IPS-NIHi11 (cell line): ENCODE measurements at places on chromosomes 7 and 10.

DNA sequence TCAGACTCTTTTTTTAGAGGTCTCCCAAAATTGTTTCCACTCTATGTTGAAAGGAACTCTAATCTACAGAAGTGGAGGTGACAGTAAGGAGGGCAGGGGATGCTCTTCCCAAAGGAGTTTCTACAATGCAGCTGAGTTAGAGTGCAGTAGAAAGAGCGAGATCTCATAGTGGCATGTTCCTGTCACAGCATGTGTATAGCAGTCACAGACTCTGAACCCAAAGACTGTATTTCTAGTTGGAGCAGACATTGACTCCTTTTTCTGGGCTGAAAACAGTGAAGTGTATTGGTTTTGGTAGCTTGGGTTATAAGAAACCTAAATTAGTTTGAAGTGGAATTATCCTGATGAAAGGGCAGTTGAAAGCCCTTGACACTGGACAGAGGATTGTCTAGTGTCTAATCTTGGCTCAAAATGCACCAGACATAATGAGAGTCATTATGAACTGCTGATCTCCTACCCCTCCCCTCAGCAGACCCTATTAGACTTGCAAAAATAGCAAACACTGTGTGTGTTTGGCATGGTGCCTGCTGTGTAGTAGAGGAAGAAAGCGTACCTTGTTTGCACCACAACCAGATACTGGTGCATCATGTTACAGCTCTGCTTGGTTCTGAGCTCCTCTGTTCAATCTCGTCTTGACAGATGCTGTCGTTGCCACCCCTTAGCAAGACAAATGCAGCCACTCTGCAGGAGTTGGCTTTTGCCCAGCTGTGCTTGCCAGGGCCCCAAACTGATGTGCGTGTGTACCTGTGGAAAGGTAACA lies 336.0 kb downstream of the AUTS2 start:
- DNase-seq: no peak

DNA sequence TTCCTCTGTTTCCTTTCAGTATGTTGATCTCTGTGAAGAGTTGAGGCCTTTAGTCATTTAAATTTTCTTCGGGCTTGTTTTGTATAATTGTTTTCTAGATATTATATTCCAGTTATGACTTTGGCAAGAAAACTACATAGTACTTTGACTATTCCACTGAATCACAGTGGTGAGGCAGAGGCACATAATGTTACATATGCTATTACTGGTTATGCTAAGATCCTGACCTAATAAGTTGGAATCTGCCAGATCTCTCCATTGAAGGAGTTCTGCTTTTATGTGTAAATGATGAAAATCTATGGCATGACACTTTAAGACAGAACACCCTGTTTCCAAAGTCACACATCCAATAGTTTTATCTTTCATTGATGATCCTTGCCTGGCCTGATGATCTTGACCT lies 83.7 kb downstream of the CYP2C19 start:
- DNase-seq: no peak

GRCh38 chr10:29120216-29120615 lies 168.7 kb upstream of the LYZL1 start:
- no peak for DNase-seq

- DNase-seq: peak; percentile 77
Observed at GRCh38 chr10:69333205-69333604, 54.9 kb downstream of the HK1 start.

DNA sequence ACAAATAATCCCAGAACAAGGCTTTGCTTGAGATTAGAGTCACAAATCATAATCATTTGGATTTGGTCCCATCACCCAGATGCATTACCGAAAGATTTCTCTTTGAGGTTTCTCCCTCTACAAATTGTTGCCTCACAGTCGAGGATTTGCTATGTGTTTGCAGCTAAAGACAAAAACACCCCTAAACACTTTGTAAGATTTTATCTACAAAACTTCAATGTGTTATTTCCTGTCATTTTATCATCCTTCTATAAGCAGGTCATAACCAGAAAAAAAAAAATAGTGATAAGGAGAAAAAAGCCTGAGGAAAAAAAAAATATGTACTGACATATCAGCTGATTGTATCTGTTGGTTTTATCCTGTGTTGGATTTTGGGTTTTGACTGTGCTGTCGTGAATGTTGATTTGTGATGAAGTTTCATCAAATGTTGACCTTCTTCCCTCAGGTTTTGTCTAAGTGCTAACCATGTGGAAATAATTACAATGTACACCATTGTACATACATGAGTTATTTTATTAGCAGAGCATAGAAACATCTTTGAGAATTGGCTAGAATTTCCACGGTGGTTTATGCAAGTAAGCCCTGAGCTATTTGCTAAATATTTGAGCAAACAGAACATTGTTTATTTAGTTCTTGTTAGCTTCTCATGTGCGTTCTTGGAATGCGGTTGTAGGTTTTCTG lies 274.4 kb downstream of the NEBL start:
- no peak for DNase-seq

- no peak for DNase-seq
Observed at GRCh38 chr10:124550293-124551034, 88.8 kb downstream of the LHPP start.

GRCh38 chr7:112206991-112207592 lies 597 bp downstream of the ZNF277 start:
- DNase-seq: peak; percentile 20

- peak; percentile 70 for DNase-seq
Observed at GRCh38 chr7:77995717-77996116, 197.1 kb downstream of the PHTF2 start.

DNA sequence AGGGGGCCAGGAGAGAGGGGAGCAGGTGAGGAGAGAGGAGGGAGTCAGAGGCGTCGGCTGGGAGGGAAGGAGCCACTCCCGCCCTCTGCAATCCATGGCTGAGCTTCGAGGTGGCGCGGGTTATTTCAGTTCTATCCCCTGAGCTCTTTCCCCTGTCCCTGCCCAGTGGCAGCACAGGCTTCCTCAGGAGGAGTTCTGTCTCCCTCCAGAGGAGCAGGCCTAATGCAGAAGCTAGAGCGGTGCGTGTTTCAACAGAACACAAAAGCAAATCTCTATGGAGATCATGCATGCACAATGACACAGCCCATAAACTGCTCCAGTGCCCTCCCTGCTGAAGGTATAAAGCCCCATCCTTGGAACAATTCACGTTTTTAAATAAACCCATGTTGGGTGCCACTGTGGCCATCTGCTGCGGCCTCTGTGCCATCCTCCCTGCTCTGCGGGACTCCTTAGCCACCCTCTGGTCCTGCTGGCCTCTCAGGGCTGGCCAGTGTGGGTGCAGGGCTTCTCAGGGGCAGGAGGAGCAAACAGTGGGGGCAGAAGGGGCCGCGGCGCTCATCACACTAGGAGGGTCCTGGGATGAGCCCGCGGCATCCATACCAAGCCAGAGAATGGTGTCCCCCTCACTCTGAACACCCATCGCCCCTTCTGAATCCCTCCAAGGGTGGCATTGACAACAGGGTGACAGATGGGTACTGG lies 192.6 kb upstream of the LYZL2 start:
- DNase-seq: peak; percentile 39

DNA sequence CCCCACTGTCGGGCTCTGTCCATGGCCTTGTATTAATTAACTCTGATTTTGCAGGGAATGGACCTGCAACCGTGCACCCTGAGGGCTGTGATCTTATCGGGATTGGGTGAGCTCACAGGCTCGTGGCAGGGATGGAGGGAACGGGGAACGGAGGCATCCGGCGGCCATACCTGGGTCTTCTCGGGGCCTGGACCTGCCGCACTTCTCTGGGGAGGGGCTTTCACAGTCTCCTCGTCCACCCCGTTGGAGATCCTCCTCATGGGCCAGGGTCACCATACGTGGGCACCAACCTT lies 57.5 kb upstream of the SHH start:
- no peak for DNase-seq

GRCh38 chr10:69088801-69089501 lies 1.0 kb downstream of the SRGN start:
- no peak for DNase-seq

DNA sequence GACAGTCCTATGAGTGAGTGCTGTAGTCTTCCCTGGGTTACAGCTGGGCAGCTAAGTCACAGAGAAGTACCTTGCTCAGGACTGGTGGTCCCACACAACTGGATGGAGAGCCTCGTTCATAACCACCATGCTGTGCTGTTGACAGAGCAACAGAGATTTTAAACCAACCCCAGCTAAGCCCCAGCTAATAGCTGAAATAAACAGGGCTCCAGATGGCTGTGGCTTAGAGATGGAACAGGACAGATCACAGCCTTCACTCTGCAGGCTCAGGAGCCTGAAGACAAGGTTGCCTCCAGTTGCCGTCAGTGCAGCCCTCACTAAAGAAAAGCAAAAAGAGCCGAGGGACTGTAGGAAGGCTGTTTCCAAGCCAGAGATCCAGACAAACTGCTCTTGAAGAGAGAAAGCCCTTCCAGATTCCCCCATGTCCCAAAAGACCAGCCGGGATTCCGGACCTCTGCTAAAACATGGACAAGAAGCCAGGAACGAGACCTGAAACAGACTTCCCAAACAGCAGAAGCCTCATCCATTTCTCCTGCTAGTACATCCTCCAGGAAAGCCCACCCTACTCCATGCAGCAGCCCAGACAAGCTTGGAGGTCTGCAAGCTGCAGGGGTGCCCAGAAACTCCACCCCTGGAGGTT lies 4.2 kb downstream of the HTRA1 start:
- DNase-seq: no peak

DNA sequence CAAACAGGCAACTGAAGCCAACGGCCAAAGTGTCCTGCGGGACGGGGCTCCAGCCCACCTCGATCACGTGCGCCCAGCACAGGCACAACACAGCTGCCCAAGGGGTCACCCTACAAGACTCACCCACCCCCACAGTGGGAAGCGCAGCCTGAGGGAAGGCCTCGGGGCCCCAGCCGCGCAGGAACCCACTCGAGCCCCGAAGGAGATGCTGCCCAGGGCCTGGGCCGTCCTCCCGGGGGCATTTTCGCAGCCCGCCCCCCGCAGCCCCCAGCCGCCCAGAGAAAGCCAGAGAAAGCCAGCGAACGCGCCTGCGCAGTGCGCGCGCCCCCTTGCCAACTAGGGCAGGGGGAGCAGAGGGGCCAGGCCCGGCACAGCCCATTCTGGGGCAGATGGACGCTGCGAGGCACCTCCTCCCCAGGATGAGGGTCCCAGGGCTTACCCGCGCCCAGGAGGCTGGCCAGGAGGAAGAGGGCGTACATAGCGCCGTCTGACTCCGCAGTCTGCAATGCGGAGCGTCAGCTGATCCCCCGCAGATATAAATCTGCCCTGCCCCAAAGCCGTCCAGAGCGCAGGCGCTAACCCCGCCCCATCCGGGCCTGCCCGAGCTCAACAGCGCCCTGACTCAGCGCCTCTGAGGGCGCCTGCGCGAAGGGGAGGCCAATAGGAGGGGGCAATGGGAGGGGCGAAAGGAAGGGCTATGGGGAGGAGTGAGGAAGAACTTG lies at the start of gene PSAP:
PSAP (minus strand) TSS at position 509 of the 722 bp plus-strand sequence; CDS start at position 479, 30 bp downstream.
- peak; percentile 99 for DNase-seq

DNA sequence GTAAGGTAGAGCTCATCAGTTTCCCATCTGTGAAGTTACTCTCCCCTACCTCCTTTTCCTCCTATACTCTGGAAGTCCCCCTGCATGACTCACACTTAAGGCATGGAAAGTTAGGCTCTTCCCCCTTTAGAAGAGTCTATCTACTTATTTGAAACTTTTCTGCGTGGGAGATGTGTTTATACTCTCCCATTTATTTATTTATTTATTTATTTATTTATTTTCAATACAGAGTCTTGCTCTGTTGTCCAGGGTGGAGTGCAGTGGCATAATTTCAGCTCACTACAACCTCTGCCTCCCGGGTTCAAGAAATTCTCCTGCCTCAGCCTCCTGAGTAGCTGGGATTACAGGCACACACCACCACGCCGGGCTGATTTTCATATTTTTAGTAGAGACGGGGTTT lies 107.5 kb upstream of the JCAD start:
- no peak for DNase-seq

DNA sequence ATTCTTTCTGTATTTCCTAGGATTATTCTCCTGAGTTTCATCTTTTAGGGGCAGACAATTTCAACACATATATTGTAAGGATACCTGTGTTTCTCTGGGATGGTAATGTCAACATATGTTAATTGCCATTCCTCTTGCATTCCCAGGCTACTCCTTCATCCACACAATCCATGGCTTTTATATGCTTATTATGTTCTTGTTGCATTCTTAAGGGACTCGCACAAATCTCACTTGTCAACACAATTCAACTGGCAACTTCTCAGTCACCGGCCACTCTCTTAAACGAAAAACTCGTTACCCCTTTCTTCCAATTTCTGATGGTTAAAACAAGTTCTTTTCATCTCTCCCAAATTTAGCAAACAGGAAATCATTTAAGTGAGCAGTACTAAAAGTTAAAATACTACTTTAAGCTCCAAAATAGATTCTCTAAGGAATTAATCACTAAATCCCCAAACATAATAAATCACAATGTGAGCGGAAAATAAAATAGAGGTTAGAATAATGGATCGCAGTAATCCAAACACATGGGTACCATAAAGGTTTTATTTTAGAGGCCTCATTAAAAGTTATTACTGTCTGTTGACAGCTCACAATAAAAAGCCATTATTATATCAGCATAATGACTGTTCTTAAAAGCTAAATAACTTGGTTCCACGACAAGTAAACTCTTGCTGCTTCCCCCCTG lies 223.2 kb downstream of the ELMO1 start:
- DNase-seq: peak; percentile 10

DNA sequence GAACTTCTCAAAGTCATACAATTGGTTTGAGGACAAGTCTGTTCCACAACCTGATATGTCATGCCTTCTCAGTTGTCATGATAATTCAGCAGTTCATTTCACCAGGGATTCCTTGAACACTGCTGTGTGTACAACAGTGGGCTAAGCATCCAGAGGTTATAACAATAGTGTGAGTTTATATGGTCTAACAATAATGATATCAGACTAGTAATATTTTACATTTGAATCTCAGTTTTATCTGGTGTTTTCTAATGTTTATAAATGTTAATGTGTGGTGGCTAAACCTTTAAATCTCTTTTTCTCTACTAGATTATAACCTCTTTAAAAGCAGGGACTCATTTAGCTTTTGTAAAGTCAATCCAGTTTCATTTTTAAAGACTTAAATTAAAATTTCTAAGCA lies 48.7 kb downstream of the BTRC start:
- DNase-seq: no peak

- DNase-seq: no peak
Observed at GRCh38 chr10:48623607-48624132, 18.8 kb upstream of the ARHGAP22 start.

DNA sequence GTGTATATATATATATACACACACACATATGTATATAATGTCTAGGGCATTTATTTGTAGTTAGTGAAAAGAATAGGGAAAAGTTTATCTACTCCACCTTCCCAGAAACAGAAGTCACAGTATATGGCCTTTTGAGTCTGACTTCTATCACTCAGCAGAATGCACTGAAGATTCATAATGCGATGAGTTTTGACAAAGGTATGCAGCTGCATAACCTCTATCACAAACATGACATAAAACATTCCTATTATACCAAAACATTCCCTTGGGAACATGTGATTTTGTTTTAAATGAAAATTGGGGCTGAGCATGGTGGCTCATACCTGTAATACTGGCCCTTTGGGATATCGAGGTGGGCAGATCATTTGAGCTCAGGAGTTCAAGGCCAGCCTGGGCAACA lies 137.3 kb upstream of the EEPD1 start:
- DNase-seq: no peak

GRCh38 chr7:25032774-25033743 lies 53.1 kb upstream of the OSBPL3 start:
- DNase-seq: no peak
